ENCODE measurements at places on chromosomes 7 and 10.
A peak's percentile ranks its signal among the peaks of the same experiment; 100 is the strongest.

DNA sequence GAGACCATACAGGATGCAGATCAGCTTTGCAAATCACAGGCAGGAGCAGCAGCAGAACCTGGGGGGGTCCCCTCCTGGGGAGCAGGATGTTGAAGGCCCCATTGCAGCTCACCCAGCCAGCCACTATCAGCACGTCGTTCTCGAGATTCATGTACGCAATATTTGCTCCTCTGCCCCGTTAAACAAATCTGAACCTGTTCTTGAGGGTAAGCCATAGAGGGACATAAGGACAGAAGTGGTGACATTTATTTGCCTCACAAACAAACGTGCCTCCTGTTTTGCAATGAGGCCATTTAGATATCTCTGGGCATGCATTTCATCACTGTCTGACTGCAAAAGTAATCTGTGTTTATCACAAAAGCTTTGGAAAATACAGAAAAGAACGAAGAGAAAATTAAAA lies 87.3 kb upstream of the BAIAP2L1 start:
- no peak for DNase-seq

GRCh38 chr10:31728698-31729224 lies 199.9 kb downstream of the ARHGAP12 start:
- DNase-seq, result no peak

DNA sequence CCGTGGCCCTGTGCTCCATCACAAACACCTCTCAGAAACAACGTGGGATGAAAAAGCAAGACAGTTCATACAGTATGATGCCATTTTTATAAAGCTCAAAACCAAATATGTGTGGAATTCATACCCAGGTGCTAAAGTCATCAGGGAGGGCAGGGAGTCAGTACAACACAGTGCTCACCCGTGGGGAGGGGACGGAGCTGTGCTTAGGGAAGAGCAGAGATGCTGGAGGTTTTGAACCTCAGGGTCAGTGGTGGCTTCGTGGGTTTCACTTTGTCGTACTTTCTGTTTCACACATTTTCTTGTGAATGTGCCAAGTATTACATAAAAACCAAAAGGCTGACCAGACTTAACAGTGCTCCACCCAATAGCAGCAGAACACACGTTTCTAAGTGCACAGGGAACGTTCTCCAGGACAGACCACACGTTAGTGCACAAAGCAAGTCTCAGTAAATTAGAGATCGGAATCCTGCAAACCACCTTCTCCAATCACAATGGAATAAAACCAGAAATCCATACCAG lies 21.2 kb downstream of the ZMIZ2 start:
- DNase-seq, result no peak

GRCh38 chr10:93816123-93816747 lies 58.5 kb downstream of the LGI1 start:
- peak; percentile 74 for DNase-seq

DNA sequence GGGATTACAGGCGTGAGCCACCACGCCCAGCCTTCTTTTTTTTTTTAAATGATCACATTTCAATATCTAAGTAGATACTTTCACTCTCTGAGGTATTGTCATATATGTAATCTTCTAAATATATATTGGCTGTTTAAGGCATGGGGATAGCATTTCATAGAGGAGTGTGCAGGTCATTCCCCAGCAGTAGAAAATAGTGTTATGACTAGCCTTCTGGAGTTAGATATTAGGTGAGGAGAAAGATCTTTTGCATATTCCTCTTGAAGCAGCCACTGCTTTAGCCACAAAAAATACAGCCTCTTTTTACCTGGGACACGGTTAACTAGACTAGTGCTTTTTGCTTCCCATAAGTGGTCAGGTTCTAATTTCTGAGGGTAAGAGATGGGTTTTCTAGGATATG lies 28.9 kb downstream of the ADD3 start:
- DNase-seq, result no peak

GRCh38 chr10:107169516-107169915 lies 5.0 kb upstream of the SORCS1 start:
- no peak for DNase-seq
